C1 segment of cervical spinal cord (tissue), 14 donors: ENCODE measurements at places on chromosomes 5 and 9.

DNA sequence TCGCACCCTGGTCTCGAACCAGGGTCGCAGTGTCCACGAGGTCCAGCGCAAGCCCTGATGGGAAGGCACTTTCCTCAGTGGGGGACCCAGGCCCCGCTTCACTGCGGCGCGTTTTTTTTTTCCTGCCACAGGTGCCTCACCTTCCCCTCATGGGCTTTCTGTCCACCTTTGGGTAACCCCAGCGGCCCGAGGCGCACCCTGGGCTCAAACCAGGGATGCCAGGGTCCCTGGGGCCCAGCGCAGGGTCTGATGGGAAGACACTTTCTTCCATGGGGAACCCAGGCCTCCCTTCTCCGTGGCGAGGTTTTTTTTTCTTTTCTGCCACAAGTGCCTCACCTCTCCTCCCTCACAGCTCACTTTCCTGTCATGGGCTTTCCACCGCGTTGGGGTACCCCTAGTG lies 1269.9 kb downstream of the FOXD4L5 start:
- DNase-seq: no peak

DNA sequence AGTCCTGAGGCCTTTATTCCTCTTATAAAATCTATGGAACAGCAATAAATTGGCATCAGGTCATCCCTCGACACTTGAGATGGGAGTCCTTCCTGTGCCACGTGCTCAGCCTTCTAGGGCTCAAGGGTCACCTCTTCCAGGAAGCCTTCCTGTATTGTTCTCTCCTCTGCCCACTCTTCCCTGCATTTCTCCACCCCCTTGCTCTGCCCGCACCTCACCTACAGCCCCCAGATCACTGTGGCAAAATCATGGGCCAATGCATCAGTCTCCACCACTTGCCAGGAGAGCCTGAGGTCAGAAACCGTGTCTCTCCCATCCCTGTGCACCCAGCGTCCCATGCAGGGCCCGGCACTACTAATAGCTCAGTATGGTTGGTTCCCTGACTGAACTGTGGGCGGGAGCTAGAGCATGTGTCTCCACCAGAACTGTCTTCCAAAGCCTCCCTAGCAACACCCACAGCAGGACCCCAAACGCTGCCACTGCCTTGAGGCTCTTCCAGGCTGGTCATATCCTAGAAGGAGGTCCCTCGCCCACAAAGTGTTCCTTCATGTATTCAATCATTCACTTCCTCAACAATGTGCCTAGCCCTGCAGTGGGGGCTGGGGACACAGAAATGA lies 13.5 kb downstream of the DUSP1 start:
- DNase-seq: no peak

- peak; percentile 23 for DNase-seq
Observed at GRCh38 chr5:87899208-87899661, 369.4 kb downstream of the TMEM161B start.

DNA sequence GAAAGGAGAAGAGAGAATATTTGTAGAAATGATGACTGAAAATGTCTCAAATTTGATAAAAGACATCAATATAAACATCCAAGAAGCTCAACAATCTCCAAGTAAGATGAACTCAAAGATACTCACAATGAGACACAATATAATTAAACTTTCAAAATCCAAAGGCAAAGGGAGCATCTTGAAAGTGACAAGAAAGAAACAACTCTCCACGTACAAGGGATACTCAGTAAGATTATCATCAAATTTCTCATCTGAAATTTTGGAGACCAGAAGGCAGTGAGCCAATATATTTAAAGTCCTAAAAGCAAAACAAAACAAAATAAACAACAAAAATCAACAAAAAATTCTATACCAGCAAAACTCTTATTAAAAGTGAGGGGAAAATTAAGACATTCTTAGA lies 428.7 kb downstream of the NFIB start:
- DNase-seq: no peak

GRCh38 chr5:174115226-174115625 lies 69.7 kb downstream of the NSG2 start:
- DNase-seq: no peak

DNA sequence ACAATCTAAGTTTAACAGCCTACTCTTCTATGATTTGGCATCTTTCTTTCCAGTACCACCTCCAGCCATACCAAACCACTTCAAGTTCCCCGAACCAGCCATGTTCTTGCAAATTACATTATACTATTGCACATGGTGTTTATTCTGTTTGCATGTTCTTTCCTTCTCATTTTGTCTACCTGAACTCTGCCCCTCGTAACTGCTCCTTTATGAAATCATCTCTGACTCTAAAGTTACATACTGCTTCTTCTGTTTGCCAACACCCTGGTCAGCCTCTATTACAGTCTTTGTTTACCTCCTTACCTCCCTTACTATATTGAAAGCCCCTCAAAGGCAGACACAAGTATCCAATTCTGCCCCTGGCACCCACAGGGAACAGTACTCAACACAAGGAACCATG lies 6.0 kb downstream of the PPP6C start:
- no peak for DNase-seq

- no peak for DNase-seq
Observed at GRCh38 chr5:142827934-142828576, 57.9 kb downstream of the ARHGAP26 start.

DNA sequence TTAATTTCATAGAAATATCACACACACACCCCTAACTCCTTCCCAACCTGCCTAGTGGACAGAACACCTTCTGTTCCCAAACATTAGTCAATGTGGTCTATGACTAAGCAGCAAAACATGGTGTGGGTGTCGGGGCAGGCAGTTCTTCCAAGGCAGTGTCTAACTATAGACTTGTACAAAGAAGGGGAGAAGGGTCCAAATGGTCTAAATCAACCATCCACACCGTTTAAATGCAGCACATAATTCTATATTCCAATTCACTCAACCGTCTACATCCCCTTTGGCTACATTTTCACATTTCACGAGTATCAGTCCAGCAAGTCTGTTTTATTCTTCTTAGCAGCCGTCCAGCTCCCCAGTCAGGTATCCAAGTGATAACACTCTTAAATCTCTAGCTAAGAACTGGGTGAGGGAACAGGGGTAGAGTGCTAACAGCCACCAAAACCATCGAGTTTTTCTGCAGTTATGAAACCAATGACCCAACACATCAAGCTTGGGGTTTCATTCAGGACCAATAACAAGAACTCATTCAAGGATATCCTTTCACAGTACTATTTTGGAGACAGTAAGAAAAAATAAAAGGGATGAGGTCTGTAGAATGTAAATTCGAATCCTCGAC lies 3.3 kb downstream of the ZNF608 start:
- no peak for DNase-seq

- no peak for DNase-seq
Observed at GRCh38 chr5:65611524-65611923, 12.6 kb downstream of the TRIM23 start.

DNA sequence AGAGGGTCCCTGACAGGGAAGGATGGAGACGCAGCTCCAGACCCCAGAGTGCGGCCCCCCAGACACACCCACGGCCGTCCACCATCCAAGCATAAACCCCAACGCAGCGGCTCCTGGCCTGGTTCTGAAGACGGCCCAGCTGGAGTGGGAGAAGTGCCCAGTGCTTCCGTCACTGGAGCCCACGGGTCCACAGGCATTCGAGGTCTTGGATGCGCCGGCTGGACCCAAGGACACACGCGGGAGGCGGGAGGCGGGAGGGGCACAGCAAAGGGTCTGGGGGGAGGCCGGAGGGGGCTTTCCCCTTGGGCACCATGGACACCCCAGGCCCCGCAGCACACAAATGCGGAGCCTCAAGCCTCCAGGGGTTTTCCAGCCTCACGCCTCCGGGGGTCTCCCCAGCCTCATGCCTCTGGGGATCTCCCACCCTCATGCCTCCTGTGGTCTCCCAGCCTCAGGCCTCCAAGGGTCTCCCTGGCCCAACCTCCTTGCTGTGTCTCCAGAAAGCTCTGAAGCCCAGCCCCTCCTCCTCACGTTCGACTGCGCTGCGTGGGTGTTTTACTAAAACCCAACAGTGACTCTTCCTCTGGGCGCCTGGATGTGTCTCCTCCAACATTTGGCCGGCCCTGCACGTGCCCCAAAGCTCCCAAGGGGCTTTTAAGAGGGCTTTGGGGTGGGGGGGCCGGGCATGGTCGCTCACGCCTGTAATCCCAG lies 15.2 kb downstream of the EXD3 start:
- DNase-seq: no peak

GRCh38 chr9:130543859-130544258 lies 35.5 kb upstream of the FUBP3 start:
- DNase-seq: no peak

GRCh38 chr5:32504329-32504988 lies 59.9 kb upstream of the ZFR start:
- no peak for DNase-seq

GRCh38 chr9:27372615-27373014 lies 75.7 kb upstream of the EQTN start:
- DNase-seq: no peak
